ENCODE measurements at places on chromosomes 4 and X. TPM values are rescaled to one million over a fixed set of nuclear protein-coding genes. Genes with fewer than 3 reads are reported as not detected.
A peak's percentile ranks its signal among the peaks of the same experiment; 100 is the strongest.

Gene GC
- not detected for total RNA-seq

Gene CYBB
- not detected for total RNA-seq

GRCh38 chr4:19455196-19455595 is 796.5 kb upstream of the SLIT2 start:
- DNase-seq, result no peak

DNA sequence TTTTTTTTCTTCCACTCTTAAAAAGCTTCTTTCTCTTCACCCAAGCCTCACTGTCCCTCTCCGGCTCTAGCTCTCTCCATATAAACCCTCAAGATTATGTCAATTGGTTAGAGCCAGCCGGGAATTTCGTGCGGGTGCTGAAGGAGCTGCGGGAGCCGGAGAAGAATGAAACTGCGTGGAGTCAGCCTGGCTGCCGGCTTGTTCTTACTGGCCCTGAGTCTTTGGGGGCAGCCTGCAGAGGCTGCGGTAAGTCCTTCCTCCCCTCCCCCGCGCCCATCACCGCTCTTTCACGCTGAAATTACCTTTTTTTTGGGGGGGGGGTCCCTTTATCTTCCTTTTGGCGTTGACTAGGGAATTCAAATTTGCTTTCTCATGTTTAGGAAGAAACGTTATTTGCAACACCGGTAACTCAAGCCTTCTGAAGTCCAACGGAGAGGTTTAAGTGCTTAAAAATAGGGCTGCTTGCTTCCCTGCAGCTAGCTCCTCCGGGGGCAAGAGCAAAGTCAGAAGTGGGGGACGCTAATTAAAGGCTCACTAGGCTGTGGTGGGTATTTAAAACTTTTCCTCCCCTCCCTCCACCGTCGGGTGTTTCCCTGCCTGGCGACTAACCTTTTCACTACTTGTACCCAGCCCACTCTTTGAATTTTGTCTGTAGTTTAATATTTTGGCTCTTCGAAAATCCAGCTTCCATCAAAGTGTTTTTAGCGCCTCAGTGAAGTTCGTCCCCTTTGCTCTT is 491 bp downstream of the COL4A5 start:
- peak; percentile 21 for DNase-seq

DNA sequence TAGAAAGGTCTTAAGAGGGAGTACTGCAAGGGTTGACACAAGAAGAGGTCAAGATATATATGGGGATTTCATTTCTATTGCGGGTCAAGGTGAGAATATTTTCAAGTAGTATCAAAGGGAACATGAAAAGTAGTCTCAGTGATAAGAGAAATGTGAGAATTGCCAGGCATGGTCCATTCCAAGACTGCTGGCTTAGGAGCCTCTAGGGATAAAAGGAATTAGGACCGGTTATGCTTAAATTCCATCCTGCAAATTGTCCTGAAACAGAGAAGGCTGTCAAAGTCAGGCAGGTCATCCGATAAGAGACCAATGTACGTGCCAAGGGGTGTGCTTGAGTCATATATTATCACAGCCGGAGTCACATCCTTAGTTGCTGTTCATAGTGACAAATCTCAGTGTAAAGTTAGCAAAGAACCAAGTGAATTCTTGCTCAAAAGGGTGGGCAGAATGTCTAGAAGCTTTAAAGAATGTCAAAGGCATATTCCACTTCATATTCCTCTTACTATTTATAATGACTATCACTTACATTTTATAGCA is 133.6 kb downstream of the CBLL2 start:
- no peak for DNase-seq

- no peak for DNase-seq
These were observed 209.8 kb downstream of the CRLF2 start for GRCh38 chrX:1002611-1003010.

DNA sequence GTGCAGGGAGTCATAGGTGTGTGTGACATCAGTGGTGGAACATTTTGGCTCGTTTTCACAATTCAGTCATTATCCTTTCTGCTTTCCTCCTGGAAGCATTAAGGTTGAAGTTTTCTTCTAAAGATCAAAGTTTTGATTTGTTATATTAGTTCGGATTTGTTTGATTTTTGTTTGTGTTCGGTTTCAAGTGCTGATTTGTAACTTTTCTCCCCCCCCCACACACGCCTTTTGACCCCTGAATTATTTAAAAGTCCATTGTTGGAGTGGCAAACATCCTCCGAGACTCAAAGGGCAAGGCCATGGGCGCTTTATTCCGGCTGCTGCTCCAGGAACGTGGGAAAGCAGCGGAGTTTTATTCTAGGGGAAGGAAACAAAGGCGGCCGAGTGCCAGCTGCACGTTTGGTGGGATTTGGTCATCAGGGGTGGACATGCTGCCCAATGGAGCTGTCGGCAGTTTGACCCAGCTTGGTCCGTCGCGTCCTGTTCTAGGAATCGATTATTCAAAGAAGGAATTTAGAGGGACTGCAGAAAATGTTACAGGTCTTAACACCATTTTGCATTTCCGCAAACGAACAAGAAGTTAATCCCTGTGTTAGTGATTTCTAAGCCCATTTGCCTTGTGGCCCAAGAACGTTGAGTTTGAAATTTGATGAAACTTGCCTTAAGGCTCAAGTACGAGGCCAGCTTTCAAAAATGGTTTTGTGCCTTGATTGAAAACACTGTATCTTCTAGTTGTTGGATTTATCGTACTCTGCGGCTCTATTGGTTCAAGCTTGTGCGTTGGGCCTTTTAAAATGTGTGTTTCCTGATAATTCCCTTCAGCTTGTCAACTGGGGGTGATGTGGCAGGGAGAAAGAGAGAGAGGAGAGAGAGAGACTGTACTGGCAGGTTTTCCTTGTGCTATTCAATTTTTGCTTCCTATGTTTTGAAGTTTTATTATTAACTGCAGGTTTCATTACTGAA is 565 bp upstream of the ZNF41 start:
- peak; percentile 30 for DNase-seq
